Activated CD4-positive, alpha-beta memory T cell treated with anti-CD3 and anti-CD28 coated beads for 36 hours (primary cell): ENCODE measurements at places on chromosomes 1 and 21. TPM values are rescaled to one million over a fixed set of nuclear protein-coding genes. Genes with fewer than 3 reads are reported as not detected.

DNA sequence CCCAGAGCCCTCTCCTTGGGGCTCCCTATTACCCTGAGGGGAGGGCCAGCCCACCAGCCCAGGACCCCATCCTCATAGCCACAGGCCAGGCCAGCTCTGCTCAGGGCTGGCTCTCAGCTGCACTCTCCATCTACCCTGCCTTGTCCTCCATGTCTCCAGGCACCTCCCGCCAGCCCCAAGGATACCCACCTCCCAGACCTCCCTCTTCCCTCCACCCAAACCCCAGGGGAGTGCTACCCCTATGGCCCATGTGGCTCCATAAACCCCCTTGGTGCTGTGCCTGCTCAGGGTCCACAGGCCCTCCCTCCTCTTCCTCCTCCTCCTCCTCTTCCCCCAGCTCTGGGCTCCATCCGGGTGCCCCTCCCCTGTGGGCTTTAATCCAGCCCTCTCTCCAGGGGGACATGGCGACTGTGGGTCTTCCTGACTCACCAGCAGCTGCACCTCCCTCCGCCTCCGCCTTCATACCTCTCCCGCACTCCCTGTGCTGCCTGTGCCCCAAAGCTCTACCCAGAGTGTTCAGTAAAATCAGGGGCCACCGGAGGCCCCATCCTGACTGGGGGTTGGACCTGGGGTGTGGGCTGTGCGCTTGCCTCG is 9.1 kb downstream of the YBEY start:
- DNase-seq: peak; percentile 16

- no peak for DNase-seq
Measured at GRCh38 chr1:31860581-31860980, 44.8 kb upstream of the SPOCD1 start.

GRCh38 chr1:237799762-237800474 is 90.8 kb downstream of the ZP4 start:
- DNase-seq: peak; percentile 54

- DNase-seq: no peak
Measured at GRCh38 chr21:32764186-32764585, 7.4 kb downstream of the PAXBP1 start.

The SLC35E2B gene
- 29.0 TPM for total RNA-seq
